ENCODE measurements at places on chromosomes 16 and 17. TPM values are rescaled to one million over a fixed set of nuclear protein-coding genes. Genes with fewer than 3 reads are reported as not detected.

PPY gene
- not detected for total RNA-seq

GRIN2A gene
- not detected for total RNA-seq

GDPD3 gene
- total RNA-seq = 0.33 TPM

KRT9 gene
- total RNA-seq = 0.17 TPM

CES5A gene
- not detected for total RNA-seq

ALDH3A1 gene
- total RNA-seq = 21.8 TPM

PHOSPHO1 gene
- not detected for total RNA-seq

MYL11 gene
- not detected for total RNA-seq

TMIGD1 gene
- not detected for total RNA-seq

RPA1 gene
- total RNA-seq = 17.2 TPM

TTLL6 gene
- not detected for total RNA-seq

CMTM1 gene
- total RNA-seq = 2.8 TPM

SPDYE4 gene
- not detected for total RNA-seq

FBXW10B gene
- total RNA-seq = 1.0 TPM

HSD11B2 gene
- total RNA-seq = 0.83 TPM

HOXB8 gene
- total RNA-seq = not detected

CCDC40 gene
- total RNA-seq = 2.7 TPM

MT1M gene
- total RNA-seq = not detected

HOXB1 gene
- not detected for total RNA-seq

KCNJ18 gene
- not detected for total RNA-seq

TMEM106A gene
- 2.0 TPM for total RNA-seq

CYTH1 gene
- 25.8 TPM for total RNA-seq

TTYH2 gene
- total RNA-seq = 0.67 TPM

CCL4 gene
- not detected for total RNA-seq

PITPNC1 gene
- 5.7 TPM for total RNA-seq

CD68 gene
- 26.1 TPM for total RNA-seq

ATP6V0D1 gene
- 124 TPM for total RNA-seq

RTN4RL1 gene
- 5.7 TPM for total RNA-seq

CLEC10A gene
- not detected for total RNA-seq

KCNH6 gene
- not detected for total RNA-seq

EME1 gene
- 0.17 TPM for total RNA-seq

NECAB2 gene
- total RNA-seq = 0.27 TPM

SOX9 gene
- 53.9 TPM for total RNA-seq

INTS2 gene
- total RNA-seq = 20.3 TPM

PYY gene
- total RNA-seq = not detected

PHF12 gene
- total RNA-seq = 22.7 TPM

DRC3 gene
- total RNA-seq = 1.0 TPM

TEX14 gene
- under 0.01 TPM for total RNA-seq

CPHXL2 gene
- not detected for total RNA-seq

GLIS2 gene
- total RNA-seq = 3.3 TPM

GRAP gene
- not detected for total RNA-seq

MYO15B gene
- 5.8 TPM for total RNA-seq

ARHGAP44 gene
- 4.3 TPM for total RNA-seq

KREMEN2 gene
- total RNA-seq = 0.33 TPM

TPSG1 gene
- total RNA-seq = not detected

SMTNL2 gene
- not detected for total RNA-seq

TBC1D3I gene
- total RNA-seq = not detected

CA5A gene
- total RNA-seq = not detected

KRTAP4-5 gene
- total RNA-seq = not detected

SOST gene
- total RNA-seq = not detected

VAC14 gene
- 29.5 TPM for total RNA-seq

TRIM25 gene
- total RNA-seq = 95.0 TPM

APOH gene
- not detected for total RNA-seq

HOXB5 gene
- not detected for total RNA-seq

ALOX15 gene
- total RNA-seq = not detected

C16orf89 gene
- total RNA-seq = not detected

KCNJ2 gene
- total RNA-seq = not detected

ARL5C gene
- total RNA-seq = not detected

TMEM235 gene
- not detected for total RNA-seq

TP53TG3 gene
- total RNA-seq = not detected
